ENCODE measurements at places on chromosomes 7 and 10.

GRCh38 chr7:19181634-19182033 is 36.4 kb upstream of the FERD3L start:
- no peak for DNase-seq

- no peak for DNase-seq
Observed at GRCh38 chr7:78607099-78607498, 808.5 kb downstream of the PHTF2 start.

DNA sequence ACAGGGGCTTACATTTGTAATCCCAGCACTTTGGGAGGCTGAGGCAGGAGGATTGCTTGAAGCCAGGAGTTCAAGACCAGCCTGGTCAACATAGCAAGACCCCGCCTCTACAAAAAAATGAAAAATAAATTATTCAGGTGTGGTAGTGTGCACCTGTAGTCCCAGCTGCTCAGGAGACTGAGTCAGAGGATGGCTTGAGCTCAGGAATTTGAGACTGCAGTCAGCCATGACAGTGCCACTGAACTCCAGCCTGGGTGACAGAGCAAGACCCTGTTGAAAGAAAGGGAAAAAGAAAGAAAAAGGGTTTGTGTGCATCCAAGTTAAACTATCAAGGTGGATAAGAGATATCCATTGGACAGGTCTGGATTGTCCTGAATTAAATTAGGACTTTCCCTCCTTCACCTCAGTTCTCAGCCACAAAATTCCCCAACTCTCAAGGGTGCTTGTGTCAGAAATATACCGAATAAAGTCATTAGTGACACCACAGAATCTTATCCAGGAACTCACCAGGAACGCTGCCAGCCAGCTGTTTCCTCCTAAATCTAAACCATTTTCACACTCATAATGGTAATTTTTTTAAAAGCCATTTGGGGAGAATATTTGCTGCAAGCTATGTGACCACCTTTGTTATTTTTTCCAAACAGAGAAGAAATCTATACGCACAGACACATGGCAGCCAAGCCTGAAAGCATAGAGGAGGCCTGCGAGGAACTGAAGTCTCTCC is 12.0 kb downstream of the AFAP1L2 start:
- no peak for DNase-seq

DNA sequence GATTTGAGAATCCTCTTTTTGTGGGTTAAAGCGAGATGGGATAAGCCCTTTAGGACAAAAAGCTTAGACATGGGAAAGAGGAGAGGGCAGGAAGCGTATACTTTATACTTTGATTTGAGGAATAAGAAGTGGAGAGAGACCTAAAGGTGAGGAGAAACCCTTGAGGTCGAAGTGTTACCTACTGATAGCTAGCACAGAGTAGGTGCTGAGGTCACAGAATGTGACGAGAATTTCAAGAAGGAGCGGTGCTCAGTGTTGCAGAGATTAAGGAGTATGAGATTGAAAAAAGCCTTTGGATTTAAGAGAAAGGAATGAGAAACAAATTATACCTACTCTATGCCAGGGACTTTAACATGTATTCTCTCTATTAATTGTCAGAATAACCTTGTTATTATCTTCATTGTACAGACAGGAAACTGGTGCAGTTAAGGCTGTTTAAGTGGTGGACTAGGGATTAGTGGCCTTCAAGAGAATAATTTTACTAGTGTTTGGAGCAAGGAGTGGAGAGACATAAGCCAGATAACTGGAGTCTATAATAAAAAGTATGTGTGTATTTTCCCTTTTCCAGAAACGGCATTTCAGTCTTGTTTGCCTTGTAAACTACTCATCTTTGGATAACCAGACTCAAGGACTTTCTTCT is 8.8 kb downstream of the CAPZA2 start:
- DNase-seq: no peak

DNA sequence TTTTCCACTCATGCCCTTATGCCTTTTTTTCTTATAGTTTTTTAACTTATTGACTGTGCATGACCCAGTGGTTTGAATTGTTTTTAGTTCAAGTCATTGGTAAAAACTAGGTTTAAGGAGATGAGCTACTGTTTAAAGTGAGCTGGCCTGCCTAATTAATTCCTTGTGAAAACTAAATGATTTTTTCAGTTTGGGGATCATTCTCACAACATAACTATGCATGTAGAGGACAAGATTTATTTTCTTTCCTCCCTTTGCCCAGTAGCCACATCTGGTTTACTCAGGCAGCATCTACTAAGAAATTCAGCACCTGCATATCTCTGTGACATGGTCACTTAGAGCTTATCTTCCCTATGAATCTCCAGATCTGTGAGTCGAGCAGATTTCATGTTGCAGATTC is 1.7 kb downstream of the ADO start:
- DNase-seq: no peak

DNA sequence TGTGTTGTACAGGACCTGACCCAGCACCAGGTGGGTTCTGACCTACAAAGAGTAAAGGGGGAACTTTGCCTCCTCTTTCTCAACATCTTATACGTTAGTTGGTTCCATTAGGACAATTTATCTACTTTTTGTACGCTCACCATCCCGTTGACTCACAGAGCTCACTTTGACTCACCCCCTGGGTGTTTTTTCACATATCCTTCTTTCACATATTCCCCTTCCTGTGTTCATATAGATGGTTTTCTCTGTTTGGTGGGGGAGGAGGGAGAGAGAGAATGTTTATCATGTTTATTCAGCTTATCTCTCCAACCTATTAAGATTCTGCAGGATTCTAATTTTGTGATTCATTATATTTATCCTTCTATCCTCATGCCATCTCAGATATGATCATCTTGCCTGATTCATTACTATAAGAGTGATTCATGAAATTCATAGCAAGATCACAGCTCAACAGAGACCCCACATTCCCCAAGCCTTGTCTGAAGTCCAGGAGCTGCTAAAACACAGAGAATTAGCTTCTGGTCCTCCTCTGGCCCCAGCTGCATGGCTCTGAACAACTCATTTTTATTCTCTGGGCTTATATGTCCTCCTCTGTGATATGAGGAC is 37.2 kb downstream of the PRSS2 start:
- no peak for DNase-seq

GRCh38 chr7:47045207-47046051 is 536.5 kb downstream of the TNS3 start:
- no peak for DNase-seq

DNA sequence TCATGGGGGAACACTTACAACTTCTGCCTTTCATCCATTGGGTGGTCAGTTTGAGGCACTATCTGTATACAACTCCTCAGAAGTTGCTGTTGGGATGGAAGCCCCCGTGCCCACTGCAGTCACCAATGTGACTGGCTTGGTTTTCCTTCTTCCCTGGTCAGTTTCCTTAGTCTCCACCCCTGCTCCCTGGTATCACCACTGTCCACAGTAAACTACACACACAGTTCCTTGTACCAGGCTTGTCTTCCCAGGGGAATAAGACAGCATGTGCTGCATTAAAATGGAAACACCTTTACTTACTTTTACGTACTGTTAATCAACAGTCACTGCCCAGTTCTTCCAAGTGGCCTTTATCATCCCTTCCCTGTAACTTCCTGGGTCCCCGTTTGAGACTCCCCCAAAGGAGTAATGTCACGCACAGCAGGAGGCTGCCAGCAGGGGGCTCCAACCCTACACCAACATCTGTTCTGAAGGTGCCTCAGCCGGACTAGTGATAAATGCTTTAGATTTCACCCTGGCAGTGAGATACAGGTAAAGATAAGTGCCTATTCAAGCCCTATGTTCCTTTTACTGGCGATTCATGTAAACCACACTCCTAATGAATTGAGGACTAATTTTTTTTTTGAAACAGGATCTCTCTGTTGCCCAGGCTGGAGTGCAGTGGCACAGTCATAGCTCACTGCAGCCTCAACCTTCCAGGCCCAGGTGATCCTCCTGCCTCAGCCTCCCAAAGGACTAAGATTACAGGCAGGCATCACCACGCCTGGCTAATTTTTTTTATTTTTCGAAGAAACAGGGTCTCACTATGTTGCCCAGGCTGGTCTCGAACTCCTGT is 45.3 kb upstream of the PIK3AP1 start:
- peak; percentile 38 for DNase-seq

GRCh38 chr10:58174831-58175230 is 92.9 kb downstream of the IPMK start:
- no peak for DNase-seq

DNA sequence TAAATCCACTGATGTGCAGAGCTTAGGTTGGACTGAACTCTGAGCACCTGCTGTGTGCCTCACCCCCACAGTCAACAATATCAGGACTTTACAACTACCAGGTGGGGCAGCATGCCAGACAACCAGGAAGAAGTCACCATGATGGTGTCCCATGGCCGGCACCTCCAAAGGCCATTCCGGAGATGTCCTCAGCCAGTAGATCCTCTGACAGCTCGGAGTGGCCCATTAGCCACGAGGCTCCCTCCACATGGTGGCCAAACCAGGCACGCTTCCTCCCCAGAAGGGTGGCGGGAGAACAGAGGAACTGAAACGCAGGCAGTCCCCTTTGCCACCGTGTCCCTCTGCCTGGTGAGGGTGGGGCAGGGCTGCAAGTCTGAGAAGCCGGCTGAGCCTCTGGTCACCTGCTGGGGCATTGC is 390.0 kb downstream of the TNS3 start:
- no peak for DNase-seq

- DNase-seq: no peak
Observed at GRCh38 chr7:80154656-80155333, 20.2 kb downstream of the GNAI1 start.

DNA sequence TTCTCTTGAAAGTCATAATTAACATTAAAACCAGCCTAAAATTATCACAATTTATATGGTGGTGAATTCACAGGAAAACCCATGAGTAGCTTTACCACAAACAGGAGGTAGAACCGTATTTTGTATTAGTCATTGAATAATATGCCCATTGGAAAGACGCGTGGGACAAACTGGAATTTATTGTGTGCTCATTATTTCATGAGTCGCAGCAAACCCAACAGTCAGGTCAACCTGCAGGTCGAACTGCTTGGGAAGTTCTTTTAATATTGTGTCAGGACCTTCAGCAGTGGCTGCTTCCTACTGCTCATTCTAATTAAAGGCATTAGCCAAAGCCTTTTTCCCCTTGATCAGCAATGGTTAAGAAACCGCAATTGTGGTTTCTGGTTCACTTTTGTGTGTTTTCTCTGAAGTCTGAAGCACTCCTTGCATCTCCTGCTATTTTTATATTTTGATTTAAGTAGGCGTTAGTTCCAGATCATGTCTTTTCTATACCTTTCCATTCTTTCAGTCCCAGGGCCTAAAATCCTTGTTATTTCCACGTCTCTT is 100.1 kb downstream of the RAB11FIP2 start:
- no peak for DNase-seq

GRCh38 chr7:116752305-116753074 is 80.5 kb downstream of the MET start:
- no peak for DNase-seq

GRCh38 chr10:114233482-114233881 is 5.6 kb upstream of the VWA2 start:
- no peak for DNase-seq

DNA sequence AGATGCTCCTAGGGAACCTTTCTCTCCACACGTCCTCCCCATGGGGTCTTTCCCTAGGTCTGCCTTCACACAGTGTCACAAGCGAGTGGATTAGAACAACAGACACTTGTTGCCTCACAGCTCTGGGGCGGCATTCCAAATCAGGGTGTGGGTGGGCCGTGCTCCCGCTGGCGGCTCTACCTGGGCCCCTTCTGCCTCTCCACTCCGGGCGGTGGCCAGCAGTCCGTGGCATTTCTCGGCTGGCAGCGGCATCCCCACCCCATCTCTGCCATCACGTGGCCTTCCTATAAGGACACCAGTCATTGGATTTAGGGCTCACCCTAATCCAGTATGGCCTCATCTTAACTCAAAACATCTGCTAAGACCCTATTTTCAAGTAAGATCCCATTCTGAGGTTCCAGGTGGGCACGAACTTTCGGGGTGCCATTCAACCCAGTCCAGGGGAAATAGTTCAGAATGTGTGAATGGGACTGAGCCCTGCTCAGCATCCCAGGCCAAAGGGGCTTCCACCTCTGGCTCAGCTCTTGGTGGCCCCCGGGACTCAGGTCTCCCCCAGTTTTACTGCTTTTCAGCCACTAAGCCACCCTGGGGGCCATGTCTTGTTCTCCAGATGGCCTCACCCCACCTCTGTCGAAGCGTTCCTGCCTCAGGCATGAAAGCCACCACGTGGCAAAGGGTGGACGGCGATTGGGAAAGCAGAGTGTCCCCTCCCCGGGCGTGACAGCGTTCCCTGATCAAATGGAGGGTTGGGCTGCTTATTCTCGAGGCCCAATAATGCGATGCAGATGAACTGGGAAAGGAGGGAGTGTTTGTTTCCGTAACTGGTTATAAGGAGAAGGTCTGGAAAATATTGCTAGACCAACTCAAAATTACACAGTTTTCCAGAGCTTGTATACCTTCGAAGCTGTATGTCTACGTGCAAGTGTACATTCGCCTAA is 350.0 kb downstream of the GLRX3 start:
- no peak for DNase-seq

DNA sequence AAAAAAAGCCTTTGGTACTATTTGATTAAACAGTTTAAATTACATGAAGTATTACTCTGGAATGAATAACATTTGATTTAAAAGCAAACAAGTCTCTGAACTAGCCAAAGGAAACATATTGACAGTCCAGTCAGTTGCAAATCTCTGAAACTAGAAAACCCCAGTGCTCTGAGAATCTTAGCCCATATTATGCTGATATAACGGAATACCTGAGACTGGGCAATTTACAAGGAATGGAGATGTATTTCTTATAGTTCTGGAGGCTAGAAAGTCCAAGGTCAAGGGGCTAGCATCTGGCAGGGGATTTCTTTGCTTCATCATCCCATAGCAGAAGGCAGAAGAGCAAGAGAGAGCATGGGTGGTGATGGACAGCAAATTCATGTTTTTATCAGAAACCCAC is 21.7 kb upstream of the FKBP9 start:
- no peak for DNase-seq

- no peak for DNase-seq
Observed at GRCh38 chr10:126181626-126182025, 206.7 kb downstream of the ADAM12 start.

DNA sequence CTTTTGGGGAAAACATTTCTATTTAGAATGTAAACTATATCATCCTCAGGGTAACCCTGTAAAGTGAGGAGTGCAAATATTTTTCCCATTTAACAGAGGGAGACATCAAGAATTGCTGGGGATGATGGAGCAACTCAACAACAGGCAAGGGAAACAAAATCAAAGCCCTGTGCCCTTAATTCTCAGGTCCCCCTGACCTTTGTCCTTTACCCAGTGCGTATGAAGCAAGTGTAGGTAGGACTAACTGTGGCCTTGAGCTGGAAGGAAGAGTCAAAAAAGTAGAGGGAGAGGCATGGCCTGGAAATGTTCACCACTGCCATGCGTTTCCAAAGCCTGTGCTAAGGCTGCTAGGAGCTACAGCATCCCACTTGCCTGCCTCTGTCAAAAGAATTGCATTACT is 896.9 kb downstream of the LRMDA start:
- DNase-seq: no peak

GRCh38 chr10:30114881-30115625 is 55.7 kb upstream of the JCAD start:
- no peak for DNase-seq

- DNase-seq: no peak
Observed at GRCh38 chr7:79965946-79966345, 168.7 kb upstream of the GNAI1 start.
